ENCODE measurements at places on chromosomes 5 and 9. TPM values are rescaled to one million over a fixed set of nuclear protein-coding genes. Genes with fewer than 3 reads are reported as not detected.

The SLC6A7 gene
- total RNA-seq: not detected

The FAM221B gene
- total RNA-seq: not detected

The NREP gene
- total RNA-seq: 307 TPM

The RGS14 gene
- total RNA-seq: 12.2 TPM

The KCNT1 gene
- not detected for total RNA-seq
